Activated T-helper 17 cell treated with anti-CD3 and anti-CD28 coated beads, Interleukin-2, amount 50 U/mL, for 72 hours (primary cell): ENCODE measurements at places on chromosomes 11 and 22. TPM values are rescaled to one million over a fixed set of nuclear protein-coding genes. Genes with fewer than 3 reads are reported as not detected.
A peak's percentile ranks its signal among the peaks of the same experiment; 100 is the strongest.

SC5D gene
- 22.4 TPM for total RNA-seq

TRIM77 gene
- total RNA-seq = not detected

MS4A1 gene
- total RNA-seq = 0.32 TPM

GRCh38 chr22:37161443-37161842 lies 11.7 kb upstream of the IL2RB start:
- peak; percentile 0 for ATAC-seq

EED gene
- total RNA-seq = 78.2 TPM

MAFF gene
- total RNA-seq = 58.8 TPM

GRCh38 chr11:29328961-29329441 lies 687.8 kb downstream of the KCNA4 start:
- ATAC-seq = no peak

SDF2L1 gene
- 15.3 TPM for total RNA-seq

- ATAC-seq = peak; percentile 18
Observed at GRCh38 chr11:66619080-66619554, 2.7 kb downstream of the RBM14 start.

- no peak for ATAC-seq
Observed at GRCh38 chr11:115311949-115312348, 192.3 kb downstream of the CADM1 start.

OR8G5 gene
- not detected for total RNA-seq

- no peak for ATAC-seq
Observed at GRCh38 chr22:19571207-19571795, 47.1 kb upstream of the CLDN5 start.

WNT7B gene
- total RNA-seq = not detected

PRG3 gene
- not detected for total RNA-seq

- no peak for ATAC-seq
Observed at GRCh38 chr22:27538666-27539065, 262.9 kb downstream of the MN1 start.

- no peak for ATAC-seq
Observed at GRCh38 chr11:127986073-127986472, 601.3 kb downstream of the ETS1 start.

DNA sequence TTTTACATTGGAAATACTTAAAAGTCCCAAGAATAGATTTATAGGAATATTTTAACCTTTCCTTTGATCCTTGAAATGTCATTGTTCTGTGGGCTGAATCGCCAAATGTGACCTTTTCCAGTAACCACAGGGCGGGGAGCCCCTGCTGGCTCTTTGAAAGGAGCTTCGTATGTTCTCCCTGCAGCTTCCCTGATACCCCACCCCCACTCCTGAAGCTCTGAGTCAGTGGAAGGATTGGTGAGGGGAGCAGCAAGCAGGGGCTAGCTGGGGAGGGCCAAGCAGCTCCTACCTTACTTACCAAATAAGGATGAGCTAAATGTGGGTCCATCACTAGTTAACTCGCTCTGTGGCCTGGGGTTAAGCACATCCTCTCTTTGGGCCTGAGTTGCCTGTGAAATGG lies 87.7 kb downstream of the CHST1 start:
- no peak for ATAC-seq

- ATAC-seq = no peak
Observed at GRCh38 chr11:19956228-19956627, 204.0 kb downstream of the DBX1 start.

- ATAC-seq = no peak
Observed at GRCh38 chr22:36928786-36929535, 15.5 kb downstream of the CSF2RB start.

DNA sequence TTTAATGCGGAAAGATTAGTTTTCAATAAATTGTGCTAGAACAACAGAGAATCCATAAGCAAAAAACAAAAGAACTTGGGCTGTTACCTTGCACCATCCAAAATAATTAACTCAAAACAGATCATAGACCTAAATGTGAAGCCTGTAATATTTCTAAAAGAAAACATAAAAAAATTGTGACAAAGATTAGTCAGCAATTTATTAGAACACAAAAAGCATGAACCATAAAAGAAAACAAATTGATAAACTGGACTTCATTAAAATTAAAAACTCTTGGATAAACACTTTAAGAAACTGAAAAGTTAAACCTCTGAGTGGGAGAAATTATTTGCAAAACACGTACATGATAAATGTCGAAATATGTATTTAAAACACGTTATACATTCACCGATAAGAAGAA lies 21.5 kb downstream of the DDI1 start:
- ATAC-seq = no peak

OR4C16 gene
- total RNA-seq = not detected

- peak; percentile 18 for ATAC-seq
Observed at GRCh38 chr11:44309478-44310205, at the start of gene ALX4. Gene ALX4, minus strand, starts transcription at chr11:44310139. Its CDS starts 77 bp downstream, at chr11:44310062.

- ATAC-seq = no peak
Observed at GRCh38 chr11:131037873-131038272, 121.6 kb upstream of the SNX19 start.

DNA sequence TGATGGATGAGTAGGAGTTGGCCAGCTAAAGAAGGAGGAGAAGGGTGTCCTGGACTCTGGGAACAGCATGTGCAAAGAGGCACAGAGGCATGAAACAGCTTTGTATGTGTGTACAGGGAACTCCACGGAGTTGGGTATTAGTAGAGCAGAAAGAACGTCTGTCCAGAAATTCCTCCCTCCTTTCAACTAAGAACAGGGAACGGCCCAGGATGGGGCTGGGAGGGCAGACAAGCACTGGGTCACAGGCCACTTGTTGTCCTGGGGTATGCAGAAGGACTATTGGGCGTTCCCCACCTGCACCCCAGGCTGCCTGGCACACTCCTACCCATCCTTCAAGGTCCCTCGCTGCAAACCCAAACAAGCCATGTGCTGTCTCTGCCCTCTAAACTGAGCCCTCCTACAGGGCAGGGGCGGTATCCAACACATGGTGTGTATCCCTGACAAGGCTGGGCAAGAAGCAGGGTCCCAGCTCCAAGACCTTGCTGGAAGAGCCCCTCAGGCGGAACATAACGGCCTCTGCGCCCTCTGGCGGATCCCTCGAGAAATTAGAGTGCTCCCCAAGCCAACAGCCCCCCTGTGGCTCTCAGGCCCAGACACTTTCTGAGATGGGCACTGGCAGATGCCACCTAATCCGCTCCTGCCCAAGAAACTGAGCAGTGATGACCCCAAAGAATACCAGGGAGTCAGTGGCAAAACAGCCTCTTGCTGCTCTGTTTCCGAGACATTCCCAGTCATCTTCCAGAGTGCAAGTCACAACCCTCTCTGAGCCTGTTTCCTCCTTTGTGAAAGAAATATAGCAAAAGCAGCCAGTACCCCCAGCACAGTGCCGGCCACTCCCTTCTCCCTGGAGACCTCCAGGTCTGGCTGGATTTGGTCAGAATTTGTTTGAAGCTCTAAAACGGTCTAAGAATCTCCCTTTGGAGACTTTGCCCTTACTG lies 1.6 kb upstream of the ELFN2 start:
- no peak for ATAC-seq

- ATAC-seq = no peak
Observed at GRCh38 chr22:44534335-44534734, 36.3 kb upstream of the RTL6 start.

- ATAC-seq = no peak
Observed at GRCh38 chr11:255176-255575, 18.4 kb downstream of the PSMD13 start.

FIBIN gene
- total RNA-seq = not detected

GRCh38 chr11:27459191-27459590 lies 13.4 kb downstream of the LGR4 start:
- no peak for ATAC-seq

GRCh38 chr11:57421805-57422204 lies 5.1 kb downstream of the SLC43A3 start:
- ATAC-seq = no peak

GRCh38 chr11:103364687-103365086 lies 255.5 kb downstream of the DYNC2H1 start:
- ATAC-seq = no peak

GRCh38 chr11:120708511-120709183 lies 197.1 kb downstream of the GRIK4 start:
- no peak for ATAC-seq

DNA sequence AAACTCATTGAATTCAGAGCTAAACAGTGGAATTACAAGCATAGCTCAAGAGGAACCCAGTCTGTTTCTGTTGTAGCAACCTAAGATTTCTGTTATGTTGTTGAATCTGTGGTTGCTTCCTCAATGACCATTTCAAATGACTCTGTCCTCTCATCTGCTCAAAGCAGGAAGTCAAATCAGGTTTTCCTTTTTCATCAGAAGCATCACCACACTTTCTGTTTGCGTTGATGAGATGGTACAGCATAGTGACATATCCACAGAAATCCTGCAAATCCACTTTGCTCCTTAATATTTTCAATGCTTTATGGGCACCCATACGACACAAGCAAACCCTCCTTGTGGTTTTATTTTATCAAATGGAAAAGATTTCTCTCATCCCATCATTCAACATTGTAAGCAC lies 12.6 kb upstream of the UCP2 start:
- peak; percentile 76 for ATAC-seq

KDM4D gene
- total RNA-seq = 0.91 TPM

- ATAC-seq = no peak
Observed at GRCh38 chr11:73012121-73012863, 129.8 kb downstream of the FCHSD2 start.

DNA sequence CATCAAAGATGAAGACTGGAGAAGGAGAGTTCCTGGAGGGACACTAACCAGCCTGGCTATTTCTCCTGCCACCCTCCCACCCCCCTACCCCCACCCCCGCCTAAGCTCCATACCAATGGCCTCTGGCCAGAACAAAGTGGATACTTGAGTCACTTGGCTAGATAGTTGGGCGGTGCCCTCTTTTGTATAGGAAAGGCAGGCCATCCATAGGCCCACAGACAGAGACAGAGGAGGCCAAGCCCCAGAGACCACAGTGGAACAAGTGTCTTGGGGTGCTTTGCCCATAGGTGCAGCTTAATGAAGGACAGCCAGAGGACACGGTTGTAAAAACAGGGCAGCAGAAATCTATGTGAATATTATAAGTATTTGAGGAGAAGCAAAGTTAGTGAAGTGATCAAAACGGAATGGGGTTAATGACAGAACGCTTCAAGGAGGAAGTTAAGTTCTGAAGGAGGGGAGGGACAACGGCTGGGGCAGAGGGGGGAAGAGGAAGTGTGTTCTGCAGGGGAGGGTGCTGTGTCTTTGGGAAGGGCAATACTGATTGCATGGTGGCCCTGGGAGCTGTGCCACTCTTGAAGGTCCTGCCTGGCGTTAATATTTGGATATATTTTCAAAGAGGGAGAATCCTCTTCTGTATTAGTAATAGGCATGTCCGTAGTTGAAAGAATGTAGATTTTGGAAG lies 32.7 kb downstream of the FLI1 start:
- ATAC-seq = no peak

OR52H1 gene
- 0.34 TPM for total RNA-seq
